ENCODE measurements at places on chromosomes 7 and 10.
A peak's percentile ranks its signal among the peaks of the same experiment; 100 is the strongest.

DNA sequence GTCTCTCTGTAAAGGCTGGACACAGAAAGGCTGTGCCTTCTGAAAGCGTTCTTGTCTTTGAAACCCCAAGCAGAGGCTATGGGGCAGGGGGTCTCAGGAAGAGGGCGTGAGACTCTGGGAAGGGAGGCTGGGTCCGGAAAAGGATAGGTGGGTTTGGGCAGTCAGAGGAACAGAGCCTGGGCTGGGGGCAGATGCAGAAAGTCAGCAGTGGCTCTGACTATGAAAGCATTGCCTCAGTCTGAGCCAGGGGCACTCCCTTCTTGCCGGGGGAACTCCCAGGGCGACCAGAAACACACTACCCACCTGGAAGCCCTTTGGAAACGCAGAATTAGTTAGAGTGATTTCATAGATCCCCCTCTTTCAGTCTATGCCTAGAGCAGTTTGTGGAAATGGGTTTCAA is 72.0 kb downstream of the VWA2 start:
- no peak for DNase-seq

- DNase-seq, result no peak
These were observed 88.2 kb downstream of the CD36 start for GRCh38 chr7:80726666-80727065.

- no peak for DNase-seq
These were observed 12.3 kb downstream of the HUS1 start for GRCh38 chr7:47967123-47967522.

- no peak for DNase-seq
These were observed 38.5 kb upstream of the LRRC17 start for GRCh38 chr7:102874166-102874829.

DNA sequence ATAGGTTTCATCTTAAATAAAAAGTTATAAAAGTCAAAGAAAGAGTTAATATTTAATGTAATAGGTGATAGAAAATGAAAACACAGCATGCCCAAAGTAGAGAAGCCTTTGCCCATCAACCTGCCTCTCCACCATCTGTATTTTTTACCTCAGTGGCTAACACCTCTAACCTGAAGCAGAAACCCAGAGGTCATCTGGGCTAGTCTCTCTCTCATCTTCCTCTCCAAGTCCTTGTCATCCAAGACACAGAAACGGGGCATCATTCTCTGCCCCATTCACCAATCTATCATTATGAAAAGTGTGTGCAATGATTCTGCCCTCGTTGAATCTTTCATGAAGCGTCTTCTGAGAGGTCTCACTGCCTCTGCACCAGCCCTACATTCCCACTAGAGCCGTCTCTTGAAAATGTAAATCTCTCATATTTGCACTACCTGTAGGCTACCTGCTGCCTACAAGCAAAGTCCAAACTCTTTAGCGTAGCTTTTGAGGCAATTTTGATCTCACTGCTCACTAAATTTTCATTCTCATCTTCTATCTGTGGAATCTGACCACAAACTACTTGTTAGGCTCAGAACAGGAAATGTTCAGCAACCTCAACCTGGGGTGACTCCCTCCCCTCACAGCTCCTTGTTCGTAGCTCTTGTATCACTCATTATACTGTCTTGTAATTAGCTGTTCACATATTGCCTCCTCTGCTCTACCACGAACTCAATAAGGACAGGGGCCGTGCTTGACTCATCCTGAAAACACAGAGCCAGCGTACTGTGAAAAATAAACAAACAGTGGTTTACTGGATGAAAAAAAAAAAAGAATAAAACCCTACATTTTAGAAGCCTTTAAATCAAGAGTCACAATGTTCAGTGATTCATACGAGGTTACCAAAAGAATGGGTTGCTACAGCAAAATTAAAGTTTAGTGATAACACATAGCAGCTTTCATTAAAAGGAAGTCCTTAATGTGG is 83.1 kb downstream of the CTNNA3 start:
- no peak for DNase-seq

DNA sequence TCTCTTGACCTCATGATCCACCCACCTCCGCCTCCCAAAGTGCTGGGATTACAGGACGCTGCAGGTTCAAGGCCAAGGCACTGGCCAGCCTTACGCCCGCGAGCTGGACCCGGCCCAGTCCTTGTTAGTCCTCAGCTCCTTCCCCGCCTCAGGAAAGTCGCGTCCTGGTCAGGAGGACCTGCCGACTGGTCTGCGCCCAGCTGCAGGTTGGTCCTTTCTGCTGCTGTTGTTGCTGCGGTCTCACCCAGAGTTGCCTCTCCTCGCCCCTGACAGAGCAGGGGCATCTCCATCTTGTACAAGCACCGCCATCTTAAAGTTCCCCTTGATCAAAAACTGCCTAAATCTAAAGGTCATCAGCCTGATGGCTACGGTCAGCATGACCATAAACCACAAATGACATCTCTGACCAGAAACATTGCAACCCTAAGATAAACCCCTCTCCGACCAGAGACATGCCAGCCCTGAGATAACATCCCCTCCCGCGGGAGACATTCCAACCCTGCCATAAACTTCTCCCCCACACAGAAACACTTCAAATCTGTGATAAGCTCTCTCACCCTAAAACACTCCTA is 13.9 kb upstream of the BMS1 start:
- no peak for DNase-seq

GRCh38 chr10:8049045-8049864 is 5.2 kb upstream of the GATA3 start:
- DNase-seq, result no peak

- peak; percentile 3 for DNase-seq
These were observed 37.0 kb upstream of the IL15RA start for GRCh38 chr10:6014241-6014761.

DNA sequence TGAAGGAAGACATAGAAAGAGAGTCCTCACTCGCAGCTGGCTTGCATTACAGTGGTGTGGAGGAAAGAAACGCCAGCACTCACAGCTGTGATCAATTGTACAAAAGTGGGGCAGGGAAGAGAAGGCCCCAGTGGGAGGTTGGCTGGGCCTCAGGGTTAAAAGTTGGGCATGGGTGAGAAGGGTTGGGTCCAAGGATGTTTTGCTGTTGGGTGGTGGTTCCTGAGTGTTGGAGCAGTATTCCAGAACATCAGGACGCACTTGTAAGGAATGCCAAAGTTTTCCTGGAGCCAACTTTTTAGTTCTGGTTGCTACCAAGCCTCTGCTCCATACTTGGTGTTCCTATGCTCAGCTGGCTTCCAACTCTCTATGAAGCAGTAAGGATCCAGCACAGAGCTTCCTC is 55.4 kb upstream of the MKRN1 start:
- no peak for DNase-seq

GRCh38 chr7:122010116-122010515 is 133.9 kb downstream of the AASS start:
- DNase-seq, result no peak

DNA sequence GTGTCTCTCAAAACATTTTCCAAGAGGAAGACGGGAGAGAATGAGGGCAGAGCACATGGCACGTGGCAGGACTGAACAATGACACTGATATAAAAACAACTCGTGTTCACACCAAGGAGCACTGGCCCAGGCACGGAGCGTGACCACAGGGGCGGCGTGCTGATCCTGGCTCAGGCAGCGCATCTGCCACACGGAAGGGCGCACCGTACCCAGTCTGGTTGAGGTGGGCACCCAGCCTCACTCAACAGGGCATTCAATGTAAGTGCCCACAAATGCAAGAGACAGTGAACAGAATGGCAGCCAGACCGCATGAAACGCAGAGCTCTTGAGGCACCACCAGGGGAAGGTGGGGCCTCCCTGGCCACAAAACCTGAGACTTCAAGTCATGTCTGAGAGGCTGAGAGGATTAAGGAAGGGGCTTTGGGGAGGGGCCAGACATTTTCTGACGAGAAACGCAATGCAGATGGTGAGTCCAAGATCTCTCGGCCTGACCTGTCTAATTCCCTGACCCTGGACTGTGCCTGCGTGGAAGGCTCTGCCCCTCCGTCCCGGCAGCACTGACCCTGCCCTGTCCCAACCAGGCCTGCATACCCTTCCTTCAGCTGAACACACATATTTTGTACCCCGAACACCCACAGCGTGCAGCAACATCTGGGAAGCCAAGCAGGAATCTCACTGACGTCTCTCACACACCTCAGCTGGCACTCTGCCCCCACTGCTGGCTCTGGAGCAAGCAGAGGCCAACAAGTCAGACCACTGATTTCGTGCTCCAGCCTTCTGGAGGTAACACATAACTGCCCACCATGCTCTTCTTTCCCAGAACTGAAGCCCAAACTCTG is 35.5 kb downstream of the VOPP1 start:
- DNase-seq, result no peak

DNA sequence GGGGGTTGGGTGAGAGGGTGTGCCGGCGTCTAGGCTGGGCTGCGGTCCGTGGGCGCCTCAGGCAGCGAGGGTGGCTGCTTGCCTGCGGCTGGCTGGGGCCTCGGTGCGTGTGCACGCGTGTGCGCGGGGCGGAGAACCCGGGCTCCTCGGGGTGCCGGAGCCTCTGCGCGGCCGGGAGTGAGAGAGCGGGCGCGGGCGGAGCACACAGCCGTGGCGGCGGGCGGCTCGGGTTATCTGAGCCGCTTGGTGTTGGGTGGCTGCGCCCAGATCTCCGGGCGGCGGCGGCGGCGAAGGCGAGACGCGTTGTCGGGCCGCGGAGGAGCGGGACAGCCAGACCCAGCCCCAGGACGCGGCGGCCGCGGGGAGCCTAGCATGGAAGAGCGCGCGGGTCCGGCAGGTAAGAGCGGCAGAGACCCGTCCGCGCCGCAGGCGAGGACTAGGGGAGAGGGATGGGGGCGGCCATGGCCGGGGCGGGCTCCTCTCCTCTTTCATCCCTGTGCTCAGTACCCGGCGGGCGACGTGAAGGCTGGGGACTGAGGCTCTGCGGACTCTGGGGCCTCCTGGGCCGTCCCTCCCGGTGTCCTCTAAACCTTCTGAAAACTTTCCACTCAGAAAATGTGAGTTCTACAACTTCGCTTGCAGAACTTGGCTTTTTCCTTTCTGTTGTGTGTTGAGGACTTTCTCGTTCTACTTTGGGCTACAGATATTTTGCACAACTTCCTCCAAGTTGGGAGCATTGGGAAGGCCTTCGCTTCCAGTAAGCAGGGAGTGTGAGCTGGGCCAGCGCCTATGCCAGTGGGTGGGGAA is 9.8 kb upstream of the PAX2 start:
- no peak for DNase-seq

DNA sequence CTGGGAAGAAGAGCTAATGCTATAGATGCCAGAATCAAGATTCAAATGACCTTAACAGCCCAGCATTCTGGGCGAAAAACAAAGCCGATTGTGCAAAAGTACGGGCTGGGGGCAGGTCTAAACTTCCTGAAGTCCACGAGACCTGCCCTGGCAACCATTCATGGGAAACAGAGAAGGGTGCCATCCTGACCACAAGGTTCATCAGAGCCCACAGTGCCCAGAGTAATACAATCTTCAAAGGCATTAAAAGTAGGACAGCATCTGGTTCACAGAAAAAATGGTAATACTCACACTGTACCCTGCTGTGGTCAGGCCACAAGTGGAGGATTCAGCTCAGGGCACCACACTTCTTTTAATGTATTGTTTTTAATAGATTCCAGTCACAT is 36.1 kb downstream of the SORBS1 start:
- DNase-seq, result no peak

DNA sequence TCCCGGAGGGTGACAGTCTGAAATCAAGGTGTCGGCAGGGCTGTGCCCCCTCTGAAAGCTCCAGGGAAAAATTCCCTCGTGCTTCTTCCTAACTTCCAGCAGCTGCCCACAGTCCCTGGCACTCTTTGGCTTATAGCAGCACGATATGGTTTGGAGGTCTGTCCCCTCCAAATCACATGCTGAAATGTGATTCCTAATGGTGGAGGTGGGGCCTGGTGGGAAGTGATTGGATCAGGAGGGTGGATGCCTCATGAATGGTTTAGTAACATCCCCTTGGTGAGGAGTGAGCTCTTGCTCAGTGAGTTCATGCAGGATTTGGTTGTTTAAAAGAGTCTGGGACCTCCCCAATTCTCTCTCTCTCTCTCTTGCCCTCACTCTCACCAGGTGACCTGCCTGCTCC is 51.1 kb downstream of the GPAM start:
- no peak for DNase-seq

DNA sequence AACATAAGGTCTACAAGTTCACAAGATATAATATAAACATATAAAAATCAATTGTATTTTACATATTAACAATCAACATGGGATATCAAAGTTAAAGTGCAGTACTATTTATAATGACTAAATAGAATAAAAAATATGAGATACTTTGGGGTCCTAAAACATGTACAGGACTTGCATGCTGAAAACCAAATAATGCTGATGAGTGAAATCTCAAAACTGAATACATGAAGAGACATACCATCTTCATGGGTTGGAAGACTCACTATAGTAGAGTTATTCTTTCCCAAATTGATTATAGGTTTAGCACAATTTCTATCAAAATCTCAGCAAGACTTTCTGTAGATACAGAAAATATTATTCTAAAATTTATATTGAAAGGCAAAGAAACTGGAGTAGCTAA is 181.5 kb downstream of the LHFPL3 start:
- DNase-seq, result no peak

DNA sequence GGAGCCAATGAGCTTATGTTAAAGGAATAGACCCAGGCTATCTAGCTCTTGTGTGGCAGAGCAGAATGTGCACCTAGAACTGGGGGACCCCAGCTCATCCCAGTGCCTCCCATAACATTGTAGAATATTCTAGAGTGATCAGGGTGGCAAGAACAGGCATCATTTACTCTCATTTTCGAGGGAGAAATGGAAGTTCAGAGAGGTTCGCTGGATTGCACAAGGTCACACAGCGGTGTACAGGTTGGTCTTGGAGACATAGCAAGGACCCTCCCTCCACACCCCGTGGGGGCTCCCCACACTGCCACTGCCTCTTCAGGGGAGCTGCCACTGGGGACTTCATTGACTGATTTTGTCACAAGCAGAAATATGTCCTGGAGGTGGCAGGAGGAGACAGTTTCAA is 8.9 kb downstream of the MUC12 start:
- DNase-seq, result no peak

GRCh38 chr10:17249820-17250219 is 21.8 kb downstream of the VIM start:
- DNase-seq, result no peak

Measured in NCI-H345 (cell line).